Epithelial cell of alveolus of lung (primary cell): ENCODE measurements at places on chromosomes 3 and 15. TPM values are rescaled to one million over a fixed set of nuclear protein-coding genes. Genes with fewer than 3 reads are reported as not detected.

THAP10 gene
- total RNA-seq: 3.1 and 5.4 TPM in 2 replicates

BRPF1 gene
- 10.5 and 11.5 TPM in 2 replicates for total RNA-seq

LRRIQ4 gene
- not detected in 2 replicates for total RNA-seq

ARPP21 gene
- 0.24 TPM in 1 of 2 replicates, not detected in the other for total RNA-seq

PLA1A gene
- not detected in 2 replicates for total RNA-seq

CCDC39 gene
- not detected in 2 replicates for total RNA-seq

TRNT1 gene
- total RNA-seq: 9.4 and 15.8 TPM in 2 replicates

SEMA3G gene
- total RNA-seq: 0.13 and 0.40 TPM in 2 replicates

UBL7 gene
- total RNA-seq: 81.8 and 91.3 TPM in 2 replicates

MEX3B gene
- total RNA-seq: 8.9 and 12.2 TPM in 2 replicates

GOLGA6A gene
- 6.9 TPM in 1 of 2 replicates, not detected in the other for total RNA-seq

GATM gene
- 0.13 and 0.96 TPM in 2 replicates for total RNA-seq

POU1F1 gene
- total RNA-seq: not detected in 2 replicates

SMC4 gene
- total RNA-seq: 44.1 and 76.8 TPM in 2 replicates

TCF12 gene
- total RNA-seq: 59.6 and 160 TPM in 2 replicates

CKMT1B gene
- total RNA-seq: 1.0 TPM in 1 of 2 replicates, not detected in the other

ZDHHC23 gene
- total RNA-seq: 0.39 TPM in 1 of 2 replicates, not detected in the other

LNP1 gene
- total RNA-seq: 2.7 and 4.5 TPM in 2 replicates

CCR9 gene
- total RNA-seq: not detected in 2 replicates
